Germinal center (tissue), 1 donor: ENCODE measurements at places on chromosomes 2 and 18.

DNA sequence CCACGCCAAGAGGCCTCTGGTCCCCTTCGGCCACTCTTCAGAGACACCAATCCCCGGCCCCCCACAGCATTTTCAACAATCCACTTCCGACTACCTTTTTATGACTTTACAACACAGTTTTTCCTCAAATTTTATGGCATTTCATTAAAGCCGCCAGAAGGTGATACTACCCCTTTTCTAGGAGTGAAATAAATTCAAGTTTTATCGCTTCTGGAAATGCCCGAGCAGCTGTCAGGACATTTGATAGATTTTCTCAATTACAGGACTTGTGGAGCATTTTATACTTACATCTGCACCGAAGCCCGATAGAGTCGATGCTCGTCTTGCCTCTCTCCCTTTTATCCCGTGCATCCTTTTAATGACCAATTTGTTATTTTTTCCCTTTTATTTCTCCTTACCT, 108.1 kb upstream of the CREB1 start:
- no peak for DNase-seq

GRCh38 chr2:240963065-240963867, 35.2 kb upstream of the SNED1 start:
- DNase-seq = no peak

DNA sequence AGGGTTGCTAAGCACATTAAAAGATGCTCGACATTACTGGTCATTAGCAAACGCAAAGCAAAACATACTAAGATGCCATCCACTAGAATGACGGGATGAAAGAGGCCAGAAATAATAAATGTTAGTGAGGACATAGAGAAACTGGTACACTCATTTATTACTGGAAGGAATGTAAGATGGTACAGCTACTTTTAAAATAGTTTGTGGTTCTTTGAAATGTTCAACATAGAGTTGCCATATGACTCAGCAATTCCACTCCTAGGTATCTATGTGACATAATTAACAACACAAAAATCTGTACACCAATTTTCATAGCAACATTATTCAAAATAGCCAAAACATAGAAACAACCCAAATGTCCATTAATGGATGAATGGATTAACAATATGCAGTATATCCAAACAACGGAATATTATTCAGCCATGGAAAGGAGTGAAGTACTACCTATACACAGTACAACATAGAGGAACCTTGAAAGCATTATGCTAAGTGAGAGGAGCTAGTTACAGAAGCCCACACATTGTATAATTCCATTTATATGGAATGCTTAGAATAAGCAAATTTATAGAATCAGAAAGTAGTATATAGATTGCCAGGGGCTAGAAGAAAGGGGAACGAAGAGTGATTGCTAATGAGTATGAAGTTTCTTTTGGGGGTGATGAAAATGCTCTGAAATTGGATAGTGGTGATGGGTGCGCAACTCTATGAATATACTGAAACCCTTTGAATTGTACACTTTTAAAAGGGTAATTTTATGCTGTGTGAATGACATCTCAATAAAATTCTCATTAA, 61.9 kb upstream of the IL1R1 start:
- DNase-seq = no peak

- no peak for DNase-seq
These were observed 106.1 kb downstream of the ICA1L start for GRCh38 chr2:202765436-202765835.

DNA sequence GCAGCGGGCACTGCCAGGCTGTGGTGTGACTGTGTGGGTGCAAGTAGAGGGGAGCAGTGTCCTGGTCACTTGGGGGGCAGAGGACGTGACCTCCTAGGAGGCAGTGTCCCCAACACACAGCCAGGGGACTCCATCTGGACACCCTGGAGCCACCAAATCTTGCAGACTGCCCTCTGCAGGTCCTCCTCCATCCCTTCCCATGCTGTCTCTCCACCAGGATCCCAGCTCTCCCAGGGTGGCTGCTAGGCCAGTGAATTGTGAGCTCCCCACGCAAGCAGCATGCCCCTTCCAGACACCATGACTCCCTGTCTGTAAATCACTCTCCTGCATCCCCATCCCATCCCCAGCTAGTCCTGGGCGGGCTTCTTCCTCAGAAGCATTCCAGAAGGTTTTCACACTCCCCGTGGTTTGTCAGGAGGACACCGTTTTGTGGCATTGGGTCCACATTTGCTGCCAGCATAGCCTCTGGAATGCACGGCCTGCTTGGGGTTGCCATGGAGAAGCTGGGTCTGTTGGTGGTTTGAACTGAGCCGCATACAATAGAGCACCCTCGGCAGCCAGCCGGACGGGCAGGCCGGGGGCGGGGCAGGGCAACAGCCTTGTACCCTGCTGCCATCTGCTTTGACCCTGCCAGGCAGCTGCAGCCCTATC, 210.7 kb downstream of the KLHL29 start:
- DNase-seq = no peak

DNA sequence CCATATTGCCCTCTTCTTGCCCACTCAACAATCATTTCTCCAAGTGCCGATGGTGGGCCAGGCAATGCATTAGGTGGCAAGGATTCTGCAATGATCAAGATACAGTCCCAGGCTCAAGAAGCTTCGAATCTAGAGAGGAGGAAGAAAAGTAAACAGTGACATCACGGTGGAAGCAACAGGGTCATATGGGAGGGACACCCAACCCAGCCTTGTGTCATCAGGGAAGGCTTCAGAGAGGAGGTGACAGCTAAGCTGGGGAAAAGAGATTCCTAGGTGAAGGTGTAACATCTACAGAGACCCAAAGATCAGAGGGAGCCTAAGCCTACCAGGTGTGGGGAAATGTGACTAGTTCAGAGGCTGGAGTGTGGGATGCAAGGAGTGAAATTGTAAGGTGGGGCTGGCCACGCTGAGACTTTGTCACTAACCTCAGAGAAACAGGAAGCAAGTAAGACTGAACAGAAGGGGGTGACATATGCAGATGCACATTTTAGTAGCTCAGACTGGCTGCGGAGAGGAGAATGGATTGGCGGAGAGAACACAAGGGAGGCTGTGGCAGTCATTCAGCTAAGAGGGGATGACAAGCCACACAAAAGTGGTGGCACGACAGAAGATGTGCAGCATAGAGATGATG, 104.9 kb downstream of the ANKRD44 start:
- DNase-seq = peak; percentile 56

DNA sequence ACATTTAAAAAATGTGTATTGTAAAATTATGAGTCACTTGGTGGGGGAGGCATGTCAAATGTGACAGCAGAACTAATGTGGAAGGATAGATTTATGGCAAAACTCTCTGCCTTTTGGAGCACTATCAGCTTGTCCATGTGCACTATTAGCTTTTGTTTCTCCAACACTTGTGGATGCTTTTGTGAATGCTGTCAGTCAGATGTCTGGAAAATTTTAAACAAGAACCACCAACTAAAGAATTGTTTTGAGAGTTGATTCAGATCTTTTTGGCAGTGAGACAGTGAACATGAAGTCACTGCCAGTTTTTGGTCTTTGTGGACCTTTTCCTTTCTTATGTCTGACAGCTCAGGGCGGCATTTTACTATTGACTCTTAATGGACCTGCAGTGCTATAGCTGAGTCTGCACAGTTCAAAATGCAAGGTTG, 72.4 kb downstream of the KIAA1328 start:
- no peak for DNase-seq

- no peak for DNase-seq
These were observed 41.0 kb upstream of the ZFP36L2 start for GRCh38 chr2:43267381-43267780.

GRCh38 chr2:134375935-134376334, 122.1 kb downstream of the MGAT5 start:
- DNase-seq = no peak

DNA sequence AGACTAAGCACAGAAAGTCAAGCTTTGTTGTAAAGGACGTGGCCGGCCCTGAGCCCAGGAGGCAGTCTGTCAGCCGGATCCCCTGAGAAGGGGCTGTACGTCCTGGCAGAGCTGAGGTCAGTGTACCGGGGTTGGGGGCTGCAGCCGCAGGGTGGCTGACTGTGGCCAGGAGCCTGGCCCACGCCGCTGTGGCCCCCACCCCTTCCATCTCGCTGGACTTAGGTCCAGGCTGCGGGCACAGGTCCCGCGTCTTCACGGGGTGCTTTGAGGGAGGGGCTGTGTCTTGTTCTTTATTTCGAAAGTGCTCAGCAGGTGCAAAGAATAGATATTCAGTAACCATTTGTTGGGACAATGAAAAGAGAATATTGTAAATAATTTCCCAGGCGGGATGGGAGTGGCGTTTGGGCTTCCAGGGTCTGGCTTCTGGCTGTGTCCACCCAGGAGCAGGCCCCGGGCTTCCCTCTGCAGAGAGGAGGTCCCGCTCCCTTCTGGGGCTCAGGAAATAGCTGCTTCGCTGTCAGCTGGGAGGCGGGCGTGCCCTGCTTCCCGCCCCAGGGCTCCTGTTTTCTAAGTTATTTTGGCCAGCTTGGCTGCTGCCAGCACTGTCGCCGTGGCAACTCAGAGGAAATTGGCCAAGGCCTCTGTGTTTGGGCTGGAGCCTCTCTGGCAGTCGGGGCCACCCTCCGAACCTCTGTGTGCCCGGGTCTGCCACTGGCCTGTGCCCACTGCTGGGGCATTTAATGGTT, 7.4 kb downstream of the NFATC1 start:
- DNase-seq = peak; percentile 42

GRCh38 chr2:172735582-172736423, at the start of gene RAPGEF4:
TSS of gene RAPGEF4 (plus strand) at chr2:172735845. CDS start at chr2:172735984, 139 bp downstream.
- DNase-seq = peak; percentile 8

GRCh38 chr18:75548353-75548905, 120.9 kb upstream of the SMIM21 start:
- DNase-seq = no peak

GRCh38 chr2:220185766-220186305, 558.4 kb downstream of the SLC4A3 start:
- no peak for DNase-seq
